ENCODE measurements at places on chromosomes 5 and 9.
A peak's percentile ranks its signal among the peaks of the same experiment; 100 is the strongest.

DNA sequence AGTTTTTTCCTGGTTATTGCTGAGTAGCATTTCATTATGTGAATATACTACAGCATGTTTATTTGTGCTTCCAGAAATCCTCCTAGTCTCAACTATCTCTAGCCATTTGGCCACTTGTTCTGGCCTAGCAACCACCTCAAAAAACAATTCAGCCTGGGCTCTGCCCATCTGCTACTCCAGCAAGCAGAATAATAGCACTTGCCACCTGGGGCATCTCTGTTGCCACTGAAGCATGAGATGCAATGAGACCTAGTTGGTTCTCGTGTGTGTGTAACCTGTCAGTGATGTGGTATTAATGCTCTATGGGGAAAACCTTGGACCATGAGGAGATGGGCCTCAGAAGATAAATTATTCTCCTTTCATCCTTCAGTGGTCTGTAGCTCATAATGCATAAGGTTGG, 129.5 kb downstream of the RNF180 start:
- DNase-seq: no peak

GRCh38 chr9:134618833-134619447, 22.7 kb upstream of the COL5A1 start:
- DNase-seq: no peak

GRCh38 chr5:137344723-137345322, 154.3 kb downstream of the SPOCK1 start:
- DNase-seq: no peak

DNA sequence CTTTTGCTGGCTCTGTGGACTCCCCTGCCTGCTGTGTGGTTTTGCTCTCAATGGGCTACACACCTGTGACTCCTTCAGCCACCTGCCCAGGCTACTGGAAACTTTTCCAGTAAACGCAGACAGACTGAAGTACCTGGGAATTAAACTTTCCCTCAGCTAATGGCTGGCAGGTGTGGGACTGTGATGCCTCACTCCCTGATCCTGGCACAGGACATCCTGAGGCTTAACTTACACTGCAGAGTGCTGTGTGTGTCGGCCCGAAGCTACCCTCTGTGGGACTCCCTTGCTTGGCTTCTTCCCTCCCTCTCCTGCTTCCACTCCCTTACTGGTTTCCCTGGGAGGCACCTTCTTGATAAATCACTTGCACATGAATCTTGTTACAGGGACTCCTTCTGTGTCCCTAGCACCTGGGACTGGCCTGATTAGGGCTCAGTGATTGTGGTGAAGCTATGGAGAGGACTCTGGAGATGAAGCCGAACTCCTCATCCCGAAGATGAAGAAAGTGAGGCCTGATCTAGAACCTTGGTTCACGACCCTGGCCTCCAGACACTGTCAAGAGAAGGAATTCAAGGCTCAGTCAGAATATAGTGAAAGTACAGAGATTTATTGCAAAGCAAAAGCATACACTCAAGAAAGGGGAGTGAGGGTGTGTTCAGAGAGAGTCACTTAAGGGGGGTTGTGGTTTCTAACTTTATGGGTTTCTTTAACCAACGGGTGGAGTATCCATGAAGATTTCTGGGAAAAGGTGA, 113.4 kb upstream of the ALDH1B1 start:
- DNase-seq: no peak

- DNase-seq: no peak
These were observed 10.4 kb upstream of the PPP2CA start for GRCh38 chr5:134236318-134236717.

DNA sequence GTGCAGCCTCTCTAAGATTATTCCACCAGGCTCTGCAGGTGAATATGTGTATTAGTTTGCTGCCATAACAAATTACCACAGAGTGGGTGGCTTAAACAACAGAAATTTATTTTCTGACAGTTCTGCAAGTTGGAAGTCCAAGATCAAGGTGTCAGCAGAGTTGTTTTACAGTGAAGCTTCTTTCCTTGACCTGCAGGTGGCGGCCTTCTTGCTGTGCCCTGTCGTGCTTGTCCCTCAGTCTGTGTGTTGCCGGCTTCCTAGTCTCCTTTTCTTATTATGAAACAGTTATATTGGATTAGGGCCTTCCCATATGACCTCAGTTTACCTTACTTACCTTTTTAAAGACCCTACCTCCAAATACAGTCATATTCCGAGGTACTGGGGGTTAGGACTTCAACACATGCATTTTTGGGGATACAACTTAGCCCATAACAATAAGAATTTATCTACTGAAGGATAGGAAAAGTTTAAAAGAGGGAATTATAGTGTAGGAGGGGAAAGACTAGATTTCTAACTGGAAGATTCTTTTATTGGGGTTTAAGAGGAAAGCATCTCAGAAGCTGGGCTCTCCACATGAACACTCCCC, 97.4 kb downstream of the OSTF1 start:
- DNase-seq: peak; percentile 19

GRCh38 chr9:24144796-24145195, 318.8 kb upstream of the ELAVL2 start:
- no peak for DNase-seq

DNA sequence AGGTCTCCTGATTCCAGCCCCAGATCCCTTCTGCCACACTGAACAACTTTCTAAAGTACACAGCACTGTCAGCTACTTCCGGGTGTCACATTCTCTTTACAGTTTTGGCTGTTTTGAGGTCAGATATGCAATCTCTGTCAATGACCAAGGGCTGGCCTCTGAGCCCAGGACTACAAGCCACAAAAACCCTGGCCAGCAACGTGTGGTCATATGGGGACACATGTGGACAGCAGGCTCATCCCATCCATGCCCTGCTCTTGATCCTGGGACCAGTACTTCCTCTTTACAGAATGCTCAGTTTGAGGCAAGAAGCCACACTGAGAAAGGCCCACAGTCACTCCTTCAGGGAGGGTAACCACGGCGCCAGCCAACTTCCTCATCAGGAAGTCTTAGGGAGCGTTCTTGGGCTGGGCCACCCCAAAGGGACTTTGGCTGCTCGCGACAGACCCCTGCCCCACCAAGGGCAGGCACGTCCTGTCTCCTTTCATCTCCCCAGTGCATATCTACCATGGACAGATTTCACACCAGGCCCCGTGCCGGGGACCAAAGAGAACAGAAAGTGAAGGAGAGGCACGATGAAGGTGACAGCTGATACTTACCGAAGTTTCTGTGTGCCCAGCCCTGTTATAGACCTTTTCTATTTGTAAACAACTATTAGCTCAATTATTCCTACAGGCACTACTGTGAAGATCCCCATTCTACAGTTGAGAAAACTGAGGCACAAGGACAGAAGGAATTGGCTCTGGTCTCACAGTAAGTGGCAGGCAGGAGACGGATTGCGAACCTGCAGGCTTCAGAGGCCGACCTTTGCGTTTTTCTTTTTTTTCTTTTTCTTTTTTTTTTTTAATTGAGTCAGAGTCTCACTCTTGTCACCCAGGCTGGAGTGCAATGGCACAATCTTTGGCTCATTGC, 37.3 kb downstream of the STK10 start:
- DNase-seq: no peak

GRCh38 chr9:101620452-101620851, 25.7 kb upstream of the PPP3R2 start:
- no peak for DNase-seq

- DNase-seq: no peak
These were observed 20.5 kb downstream of the ZBTB34 start for GRCh38 chr9:126880947-126881332.

GRCh38 chr9:98226957-98227356, 28.5 kb downstream of the TBC1D2 start:
- no peak for DNase-seq

- no peak for DNase-seq
These were observed 57.8 kb downstream of the NRG2 start for GRCh38 chr5:139985290-139985689.

DNA sequence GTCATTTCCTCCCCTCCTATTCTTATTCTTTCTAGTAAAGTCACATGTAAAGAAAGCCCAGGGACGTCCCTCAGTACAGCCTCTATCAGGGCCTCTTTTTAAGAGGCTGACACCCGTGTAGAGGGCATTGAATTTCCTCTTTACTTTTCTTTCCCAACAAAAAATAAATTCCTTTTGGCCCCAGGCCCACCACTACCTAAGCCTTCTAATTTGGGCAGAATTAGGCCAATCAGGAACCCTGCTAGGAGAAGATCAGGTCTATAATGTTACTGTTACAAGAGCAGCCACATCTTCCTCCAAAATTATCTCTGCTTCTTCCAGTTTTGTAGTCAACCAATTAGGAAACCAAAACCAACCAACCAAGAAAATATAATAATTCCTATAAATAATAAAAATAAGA, 189.6 kb upstream of the NREP start:
- no peak for DNase-seq

DNA sequence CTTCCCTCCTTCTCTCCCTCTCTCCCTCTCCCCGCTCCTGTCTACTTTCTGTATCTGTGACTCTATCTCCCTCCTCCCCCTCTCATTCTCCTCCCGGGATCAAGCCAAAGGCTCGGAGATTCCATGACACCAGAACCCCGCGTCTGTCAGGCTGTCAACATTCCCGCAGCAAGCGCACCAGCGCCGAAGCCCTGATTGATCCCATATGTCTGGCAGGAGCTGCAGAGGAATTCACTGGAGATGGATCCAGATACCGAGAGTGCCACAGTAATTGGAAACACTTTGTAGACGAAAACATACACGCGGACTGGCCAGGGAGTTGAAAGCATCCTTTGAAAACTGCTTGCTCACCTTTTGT, 300 bp upstream of the SVEP1 start:
- DNase-seq: no peak

DNA sequence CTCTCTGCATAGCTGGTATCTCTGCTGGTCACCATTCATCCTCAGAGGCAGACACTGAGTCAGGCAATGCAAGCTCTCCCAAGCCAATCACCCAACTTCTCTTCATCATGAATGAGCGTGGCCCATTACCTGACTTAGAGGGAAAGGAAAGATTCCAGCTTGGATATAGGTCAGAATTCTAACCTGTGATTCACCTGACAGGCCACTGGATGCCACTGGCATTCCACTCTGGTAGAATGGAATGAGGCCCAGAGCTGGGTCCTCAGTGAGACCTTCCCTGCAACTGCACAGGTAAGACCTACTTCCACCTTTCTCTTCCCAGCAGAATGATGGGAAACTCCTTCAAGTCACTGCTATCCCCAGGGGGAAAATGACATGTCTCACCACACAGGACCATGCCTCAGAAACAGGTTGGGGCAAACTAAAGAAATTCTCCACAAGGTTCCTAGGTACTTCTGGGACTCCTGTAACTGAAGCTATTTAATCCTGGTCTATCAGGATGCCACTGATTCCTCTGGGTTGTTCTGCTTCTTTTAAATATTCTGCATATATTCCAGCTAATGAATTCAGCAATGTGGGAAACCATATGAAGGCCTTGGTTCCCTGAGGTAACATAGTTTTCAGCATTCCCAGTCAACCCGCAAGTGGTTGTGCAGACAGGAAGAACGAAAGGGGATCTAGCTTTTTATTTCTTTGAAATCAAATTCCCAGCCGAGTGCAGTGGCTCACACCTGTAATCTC, 62.0 kb downstream of the SUSD1 start:
- no peak for DNase-seq

- no peak for DNase-seq
These were observed 1.1 kb upstream of the STK10 start for GRCh38 chr5:172188893-172189692.

DNA sequence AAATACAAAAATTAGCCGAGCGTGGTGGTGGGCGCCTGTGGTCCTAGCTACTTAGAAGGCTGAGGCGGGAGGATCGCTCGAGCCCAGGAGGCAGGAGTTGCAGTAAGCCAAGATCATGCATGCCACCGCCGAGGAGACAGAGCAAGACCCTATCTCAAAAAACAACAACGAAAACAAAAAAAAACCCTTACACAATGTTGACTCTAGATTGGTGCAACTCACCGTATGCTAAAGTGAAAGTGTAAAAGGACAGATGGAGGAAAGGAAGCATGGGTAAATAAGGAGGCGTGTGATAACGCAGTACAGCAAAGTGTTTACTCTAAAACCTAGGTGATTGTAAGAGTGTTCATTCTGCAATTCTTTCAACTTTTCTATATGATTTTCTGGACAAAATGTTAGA, 15.9 kb upstream of the RUFY1 start:
- no peak for DNase-seq

DNA sequence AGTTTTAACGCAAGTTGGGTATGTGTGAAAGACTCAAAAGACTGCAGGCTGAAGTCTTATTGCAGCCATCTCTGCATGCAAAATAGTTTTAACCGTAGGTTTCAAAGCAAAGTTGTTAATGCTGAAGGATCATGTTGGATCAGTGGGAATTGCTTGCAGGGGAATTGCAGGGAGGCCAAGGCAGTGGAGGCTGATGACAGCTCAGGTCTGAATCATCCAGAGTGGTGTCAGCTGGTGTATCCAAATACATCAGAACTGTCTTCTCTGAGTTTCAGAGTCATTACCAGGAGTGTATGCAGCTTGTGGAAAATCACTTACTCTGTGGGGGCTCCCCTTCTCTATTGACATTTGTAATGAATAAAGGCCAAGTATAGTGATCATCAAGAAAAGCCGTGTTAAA, 435.7 kb downstream of the SH3GL2 start:
- no peak for DNase-seq

GRCh38 chr5:169336242-169336641, 35.3 kb upstream of the SLIT3 start:
- no peak for DNase-seq

DNA sequence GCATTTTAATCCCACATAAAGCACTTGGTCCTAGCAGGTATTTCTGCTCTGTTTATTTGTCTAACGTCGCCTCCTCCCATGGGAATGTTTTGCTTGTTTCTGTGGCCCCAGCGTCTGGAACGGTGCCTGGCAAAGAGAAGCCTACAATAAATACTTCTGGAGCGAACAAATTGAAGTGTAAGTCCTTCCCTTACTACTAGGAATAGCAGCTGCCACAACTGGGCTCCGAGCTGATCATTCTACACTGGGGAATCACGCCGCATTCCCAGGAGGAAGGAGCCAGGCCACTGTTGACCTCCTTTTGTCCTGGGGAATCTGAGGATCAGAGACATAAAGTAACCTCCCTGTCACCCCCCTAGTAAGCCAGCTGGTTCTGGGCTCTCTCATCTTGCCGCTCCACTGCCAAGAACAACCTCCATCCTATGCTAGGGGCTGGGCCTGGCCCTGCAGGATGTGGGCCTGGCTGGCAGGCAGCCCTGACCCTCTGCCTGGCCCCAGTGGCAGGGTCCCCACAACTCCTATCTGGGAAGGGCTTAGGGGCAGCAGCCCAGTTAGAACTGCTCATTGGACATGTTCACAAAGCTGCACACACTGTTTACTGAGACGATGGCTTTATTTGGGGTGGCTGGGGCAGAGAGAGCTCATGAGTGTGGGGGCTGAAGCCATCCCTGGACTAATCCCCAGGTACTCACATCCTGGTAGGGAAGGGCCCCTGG, 82.8 kb downstream of the GTF3C4 start:
- DNase-seq: no peak

GRCh38 chr9:7265181-7265580, 507.4 kb downstream of the KDM4C start:
- DNase-seq: no peak

DNA sequence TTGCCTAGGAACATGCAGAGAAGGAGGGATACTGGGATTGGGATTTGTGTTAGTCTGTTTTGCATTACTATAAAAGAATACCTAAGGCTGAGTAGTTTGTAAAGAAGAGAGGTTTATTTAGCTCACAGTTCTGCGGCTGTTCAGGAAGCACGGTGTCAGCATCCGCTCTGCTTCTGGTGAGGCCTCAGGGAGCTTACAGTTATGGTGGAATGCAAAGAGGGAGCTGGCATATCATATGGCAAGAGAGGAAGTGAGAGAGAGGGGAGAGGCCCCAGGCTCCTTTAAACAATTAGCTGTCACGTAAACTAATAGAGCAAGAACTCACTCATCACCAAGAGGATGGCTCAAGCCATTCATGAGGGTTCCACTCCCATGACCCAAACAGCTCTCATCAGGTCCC, 27.0 kb downstream of the IL12B start:
- DNase-seq: no peak

All from stimulated activated CD8-positive, alpha-beta memory T cell treated with anti-CD3 and anti-CD28 coated beads, Interleukin-7, amount 100 ng/mL, for 1 hour (primary cell).